AG10803 (cell line): ENCODE measurements at places on chromosomes 6 and 20.

GRCh38 chr6:167980911-167981580 lies 16.4 kb upstream of the KIF25 start:
- DNase-seq, result no peak

GRCh38 chr20:62678553-62678952 lies 30.1 kb upstream of the NTSR1 start:
- no peak for DNase-seq

- DNase-seq, result no peak
These were observed 4.6 kb downstream of the DLK2 start for GRCh38 chr6:43450699-43451131.

GRCh38 chr6:112030206-112030960 lies 23.5 kb upstream of the CCN6 start:
- DNase-seq, result no peak
